ENCODE measurements at places on chromosomes 7 and 10.

DNA sequence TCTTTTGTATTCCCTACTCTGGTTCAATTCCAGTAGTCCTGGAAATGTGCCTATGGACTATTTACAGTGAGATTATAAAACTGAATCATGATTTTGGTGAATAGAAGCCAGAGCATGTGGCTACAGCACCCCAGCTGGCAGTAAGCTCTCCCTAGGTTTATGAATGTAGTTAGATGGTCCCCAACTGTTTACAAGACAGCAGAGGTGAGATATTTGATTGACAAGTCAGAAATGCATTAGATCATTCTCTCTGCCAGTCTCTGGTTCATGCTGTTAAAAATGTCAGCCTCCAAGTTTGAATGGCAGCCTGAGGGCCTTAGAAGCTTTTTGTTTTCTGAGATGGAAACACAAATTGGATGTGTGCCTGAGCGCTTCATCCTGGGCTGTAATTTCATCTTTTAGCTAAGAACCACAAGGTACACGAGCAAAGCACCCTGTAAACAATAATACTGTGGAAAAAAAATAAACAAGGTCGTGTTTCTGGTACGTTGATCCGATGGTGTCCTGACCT lies 85.0 kb downstream of the BTRC start:
- no peak for DNase-seq

- no peak for DNase-seq
These were observed 25.1 kb downstream of the TBXAS1 start for GRCh38 chr7:139854124-139854511.

- no peak for DNase-seq
These were observed 104.3 kb downstream of the PRKG1 start for GRCh38 chr10:51178634-51179033.

DNA sequence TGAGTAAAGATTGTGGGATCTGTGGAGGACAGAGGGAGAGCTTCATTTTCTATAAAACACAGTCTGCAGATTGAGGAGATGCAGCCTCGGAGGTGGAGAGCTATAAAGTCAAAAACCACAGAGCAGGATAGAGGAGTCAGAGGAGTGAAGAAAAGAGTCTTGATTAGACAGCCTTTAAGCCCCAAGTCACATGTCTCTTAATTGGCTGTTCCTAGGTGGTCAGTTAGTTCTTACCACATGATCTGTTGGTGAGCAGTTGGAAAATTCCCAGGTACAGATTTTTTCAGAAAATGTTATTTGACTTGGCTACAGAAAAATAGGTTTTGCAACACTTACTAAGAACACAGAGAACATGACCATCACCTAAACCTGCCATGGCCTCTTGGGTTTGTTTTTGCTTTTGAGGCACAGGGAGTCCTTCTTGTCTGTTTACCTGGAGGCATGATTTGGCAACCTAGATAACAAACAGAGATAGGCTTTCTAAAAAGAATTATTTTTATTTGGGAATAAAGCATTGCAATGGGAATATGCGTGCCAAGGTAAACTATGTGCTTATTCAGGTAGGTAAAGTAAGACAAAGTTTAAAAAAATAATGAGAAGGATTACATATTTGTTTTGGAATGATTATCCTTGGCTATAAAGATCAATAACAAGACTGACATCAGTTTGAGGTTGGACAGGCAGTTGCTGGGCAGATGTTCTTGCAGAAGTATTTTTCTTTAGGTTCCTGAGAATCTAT lies 604 bp upstream of the CYP3A43 start:
- no peak for DNase-seq

GRCh38 chr10:119283818-119284217 lies 76.4 kb downstream of the GRK5 start:
- no peak for DNase-seq

GRCh38 chr10:110144507-110144906 lies 62.9 kb upstream of the MXI1 start:
- DNase-seq = no peak

DNA sequence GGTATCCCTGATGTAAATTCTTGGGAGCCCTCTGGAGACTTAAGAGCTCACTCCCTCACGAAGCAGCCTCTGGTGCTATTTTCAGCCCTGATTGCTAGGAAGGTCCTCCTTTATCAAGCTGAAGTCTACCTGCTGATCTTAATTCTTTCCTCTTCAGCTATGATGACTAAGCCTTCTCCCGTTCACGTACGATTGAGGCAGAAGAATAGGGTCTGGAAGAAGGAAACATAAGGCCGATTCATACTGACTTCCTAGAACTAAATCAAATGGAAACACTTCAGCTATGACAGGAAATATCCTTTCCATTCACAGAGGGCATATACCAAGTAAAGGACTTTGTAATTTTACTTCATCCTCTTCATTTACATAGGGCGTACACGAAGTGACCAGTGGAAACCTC lies 107.0 kb downstream of the CPXM2 start:
- no peak for DNase-seq

DNA sequence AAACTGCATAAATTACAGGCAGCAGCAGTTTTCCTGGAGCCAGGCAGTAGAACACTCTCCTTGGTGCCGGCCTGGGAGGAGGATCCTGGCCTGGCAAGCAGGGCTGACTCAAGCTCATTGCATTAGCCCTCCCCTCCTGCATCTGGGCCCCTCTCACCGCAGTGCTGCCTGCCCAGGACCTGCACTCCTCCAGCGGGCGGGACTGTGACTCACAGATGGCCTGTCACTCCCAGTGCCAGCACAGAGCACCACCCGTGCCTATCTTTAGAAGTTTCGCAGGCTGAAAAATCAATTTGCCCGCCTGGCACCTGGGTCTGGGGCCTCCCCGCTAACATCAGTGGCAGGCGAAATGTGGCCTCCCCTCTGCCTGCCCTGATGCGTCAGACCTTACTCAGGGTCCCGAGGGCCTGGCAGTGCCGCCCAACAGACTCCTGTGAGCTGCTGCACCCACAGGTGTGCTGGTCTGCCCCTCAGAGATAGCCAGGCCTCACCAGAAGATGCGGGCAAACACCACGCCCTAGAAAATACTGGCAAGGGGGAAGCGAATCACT lies 123.8 kb downstream of the KCNMA1 start:
- no peak for DNase-seq

GRCh38 chr7:107274506-107274905 lies 105.7 kb downstream of the HBP1 start:
- DNase-seq = no peak

- no peak for DNase-seq
These were observed 227.6 kb upstream of the STEAP1 start for GRCh38 chr7:89926701-89927100.

DNA sequence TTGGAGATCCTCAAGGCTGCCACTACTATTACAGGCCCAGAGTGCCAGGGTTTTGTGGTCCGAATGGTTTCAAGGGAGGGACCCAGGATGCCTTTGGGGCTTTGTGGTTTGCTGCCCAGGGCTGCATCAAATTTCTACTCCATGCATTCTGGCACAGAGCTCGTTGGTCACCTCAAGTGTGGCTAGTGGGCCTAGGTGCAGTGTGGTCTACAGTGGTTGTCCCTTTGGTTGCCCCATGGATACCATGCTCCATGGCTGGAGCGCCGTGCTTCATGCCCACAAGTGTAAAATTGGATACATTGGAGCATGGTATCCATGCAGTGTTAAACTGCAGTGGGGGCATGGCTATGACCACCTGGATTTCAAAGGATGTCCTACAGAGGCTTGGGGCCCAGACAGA lies 5.4 kb upstream of the PRF1 start:
- DNase-seq = no peak

DNA sequence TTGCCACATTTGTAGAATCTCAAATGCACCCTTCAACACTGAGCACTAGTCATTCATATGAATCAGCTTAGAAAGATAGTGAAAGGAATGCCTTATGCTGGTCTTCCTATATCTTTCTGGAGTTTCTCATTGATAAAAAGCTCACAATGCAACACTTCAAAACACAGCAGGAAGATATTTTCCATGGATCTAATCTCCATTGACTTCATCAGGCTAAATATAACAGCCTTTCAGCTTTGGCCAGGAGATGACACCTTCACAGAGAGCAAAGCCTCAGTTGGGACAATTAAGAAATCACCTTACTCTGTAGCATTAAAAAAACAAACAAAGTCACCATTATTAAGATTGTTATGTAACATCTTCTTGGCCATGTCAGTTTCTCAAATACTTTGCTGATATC lies 6.7 kb downstream of the NRP1 start:
- no peak for DNase-seq

- no peak for DNase-seq
These were observed 42.4 kb downstream of the LAMB4 start for GRCh38 chr7:108087778-108088177.

GRCh38 chr7:99394188-99394502 lies 14.3 kb downstream of the PDAP1 start:
- DNase-seq = no peak

DNA sequence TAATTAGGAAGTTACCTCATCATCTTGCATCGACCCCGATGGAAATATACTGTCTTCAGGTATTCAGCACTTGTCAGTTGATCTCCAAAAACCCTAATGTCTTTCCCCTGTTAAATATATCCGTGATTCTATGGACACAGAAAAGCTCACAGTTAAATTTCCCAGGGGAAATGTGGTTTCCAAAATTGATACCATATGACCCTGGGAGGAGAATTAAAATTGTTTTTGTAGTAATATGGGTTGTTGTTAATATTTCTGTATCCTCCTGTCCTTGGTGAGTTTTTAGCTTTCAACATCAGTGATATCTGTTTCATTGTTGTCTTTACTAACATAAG lies 132.1 kb downstream of the CELF2 start:
- DNase-seq = no peak

- DNase-seq = no peak
These were observed 53.9 kb upstream of the ARL4A start for GRCh38 chr7:12633582-12633981.

DNA sequence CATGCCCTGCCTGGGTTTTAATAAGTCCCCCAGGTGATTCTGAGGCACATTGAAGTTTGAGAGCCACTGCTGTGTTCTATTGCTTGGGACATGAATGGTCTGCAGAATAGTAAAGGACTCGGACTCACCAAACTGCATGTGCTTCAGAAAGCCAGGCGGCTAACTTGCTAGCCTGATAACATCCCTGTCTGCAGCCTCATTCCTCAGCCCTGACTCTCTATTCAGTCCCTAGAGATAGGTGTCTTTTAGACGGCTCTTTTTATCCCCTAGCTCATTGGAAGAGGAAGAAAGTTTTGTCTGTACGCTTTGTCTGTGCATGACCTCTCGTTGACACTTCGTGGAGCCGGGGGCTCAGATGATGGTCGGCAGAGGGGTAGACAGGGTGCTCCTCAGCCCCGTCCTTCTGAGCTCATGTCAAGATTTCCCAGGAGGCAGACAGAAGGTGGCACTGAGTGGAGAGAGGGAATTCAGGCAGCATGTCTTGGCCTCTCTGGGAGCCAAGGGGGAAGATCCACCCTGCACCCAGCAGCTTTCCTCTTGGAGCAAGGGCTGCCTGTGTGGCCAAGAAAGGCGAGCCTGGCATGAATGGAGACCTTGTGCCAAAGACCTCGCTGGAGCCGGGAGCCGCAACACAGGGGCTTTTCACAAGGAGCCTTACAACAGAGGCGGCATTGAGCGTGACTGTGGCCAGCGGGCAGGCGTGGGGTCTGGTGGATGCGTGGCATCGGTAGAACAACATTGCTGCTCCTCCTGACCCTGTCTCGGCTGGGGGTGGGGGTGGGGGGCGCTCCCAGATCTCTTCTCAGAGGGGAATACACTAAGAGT lies 51.1 kb upstream of the PODXL start:
- DNase-seq = no peak

DNA sequence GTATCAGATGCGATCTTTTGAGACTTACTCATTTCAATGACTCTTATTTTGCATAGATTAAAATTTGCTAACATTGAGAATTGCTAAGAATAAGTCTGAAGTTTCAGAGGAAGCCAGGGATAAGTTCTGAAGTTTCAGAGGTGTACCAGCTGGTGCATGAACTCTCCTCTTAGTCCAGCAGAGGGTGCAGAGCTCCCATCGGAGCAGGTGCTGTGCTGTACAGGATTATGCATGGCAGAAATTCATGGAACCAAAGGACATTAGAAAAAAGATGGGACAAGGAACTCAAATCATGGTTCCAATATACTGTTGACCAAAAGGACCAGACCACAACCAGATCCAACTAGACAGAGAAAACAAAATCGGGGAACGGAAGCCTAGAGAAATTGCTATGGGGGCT lies 41.9 kb downstream of the MGAM2 start:
- DNase-seq = no peak

GRCh38 chr7:91463330-91463729 lies 199.1 kb downstream of the FZD1 start:
- no peak for DNase-seq

DNA sequence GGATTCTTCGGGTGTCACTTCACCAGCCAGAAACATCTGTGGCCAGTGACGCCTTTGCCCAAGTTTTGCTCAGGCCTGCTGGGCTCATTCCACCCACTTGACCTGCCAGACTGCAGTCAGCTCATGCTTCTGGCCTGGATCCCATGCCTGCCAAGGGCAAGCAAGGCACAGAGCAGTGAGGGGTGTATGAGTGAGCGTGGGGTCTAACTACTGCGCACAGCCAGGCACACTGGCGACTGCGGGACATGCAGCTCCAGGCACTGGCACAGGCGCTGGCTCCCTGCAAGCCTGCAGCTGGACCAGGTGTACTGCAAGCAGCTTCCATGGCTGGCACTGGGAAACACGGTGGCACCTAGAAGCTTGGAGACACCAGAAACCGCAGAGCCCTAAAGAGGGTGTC lies 80.1 kb downstream of the MTERF1 start:
- no peak for DNase-seq

DNA sequence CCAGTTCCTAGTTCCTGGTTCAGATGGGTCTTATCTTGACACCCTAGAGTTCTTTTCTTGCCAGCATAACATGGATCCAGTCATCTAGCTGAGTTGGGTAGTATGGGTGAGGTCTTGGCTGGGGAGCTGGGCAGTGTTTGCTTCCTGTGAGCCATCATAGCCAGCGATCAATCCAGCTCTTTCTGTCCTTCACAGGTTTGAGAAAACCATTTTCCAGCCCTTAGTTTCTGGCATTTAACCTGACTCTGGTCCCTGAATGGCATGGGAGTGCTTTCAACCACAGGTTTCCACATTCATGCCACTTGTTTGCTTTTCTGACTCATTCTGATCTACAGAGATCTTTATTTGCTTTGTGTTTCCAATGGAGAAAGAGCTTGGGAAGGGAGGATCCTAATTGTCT lies 8.6 kb downstream of the SLC13A1 start:
- DNase-seq = no peak

DNA sequence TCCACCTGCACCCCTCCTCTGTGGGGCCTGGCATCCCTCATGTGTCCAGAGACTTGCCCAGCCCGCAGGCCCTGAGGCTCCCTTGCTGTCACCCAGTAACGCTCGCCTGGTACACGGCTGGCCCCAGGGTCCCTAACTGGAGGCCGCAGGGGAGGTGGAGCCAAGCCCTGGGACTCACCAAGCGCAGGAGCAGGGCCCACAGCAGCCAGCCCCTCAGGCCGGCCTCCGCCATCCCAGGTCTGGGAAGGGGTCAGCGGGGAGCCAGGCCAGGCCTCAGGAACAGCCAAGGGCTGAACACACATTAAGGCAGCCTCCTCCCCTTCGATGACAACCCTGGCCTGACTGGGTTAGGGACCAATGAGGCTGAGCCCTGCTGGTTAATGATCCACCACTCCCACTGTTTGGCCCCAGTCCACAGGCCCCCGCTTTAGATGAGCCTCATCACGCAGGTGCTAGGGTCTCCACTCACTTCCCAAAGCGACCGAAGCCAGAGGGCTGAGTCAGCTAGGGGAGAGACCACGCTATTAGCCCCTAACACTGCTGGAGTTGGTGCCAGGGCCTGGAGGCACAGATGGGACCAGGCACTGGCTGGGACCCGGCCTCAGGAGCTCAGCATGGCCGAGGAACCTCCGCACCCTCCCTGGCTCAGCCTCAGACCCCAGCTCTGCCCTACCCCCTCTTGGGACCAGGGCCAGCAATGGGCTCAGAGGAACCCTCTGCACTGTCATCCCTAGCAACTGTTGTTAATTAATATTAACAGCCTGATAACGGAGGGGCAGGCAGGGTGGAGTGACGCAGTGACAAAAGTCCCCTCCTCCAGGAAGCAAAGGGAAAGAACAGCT lies at the start of gene NPC1L1:
Gene NPC1L1 (minus strand): TSS at position 303 of the 842 bp plus-strand sequence. CDS start 71 bp downstream, at position 232.
- DNase-seq = no peak
